ENCODE measurements at places on chromosomes 12 and 14.

DNA sequence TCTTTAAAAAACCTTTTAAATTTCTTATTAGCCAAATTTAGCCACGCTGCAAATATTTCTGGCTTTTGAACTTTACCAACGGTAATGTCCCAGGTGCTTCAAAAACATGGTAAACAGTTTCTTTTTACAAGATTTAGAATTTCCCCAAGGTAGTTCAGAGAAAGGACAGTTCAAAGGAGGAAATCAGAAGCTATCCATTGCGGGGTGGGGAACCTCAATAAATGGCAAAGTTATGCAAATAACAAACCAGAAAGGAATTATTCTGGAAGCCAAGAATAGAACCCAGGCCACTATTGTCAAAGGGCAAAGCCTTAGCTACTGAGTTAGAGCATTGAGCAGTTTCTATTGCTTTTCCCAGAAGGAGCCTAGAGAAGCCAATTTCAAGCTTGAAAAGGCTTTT, 62.3 kb downstream of the PDE6H start:
- no peak for DNase-seq

- no peak for DNase-seq
These were observed 6.3 kb upstream of the MLXIP start for GRCh38 chr12:122072031-122072970.

GRCh38 chr14:100586403-100587085, 673 bp downstream of the BEGAIN start:
- DNase-seq, result no peak

GRCh38 chr14:106776395-106776983, 1250.1 kb downstream of the TMEM121 start:
- no peak for DNase-seq

DNA sequence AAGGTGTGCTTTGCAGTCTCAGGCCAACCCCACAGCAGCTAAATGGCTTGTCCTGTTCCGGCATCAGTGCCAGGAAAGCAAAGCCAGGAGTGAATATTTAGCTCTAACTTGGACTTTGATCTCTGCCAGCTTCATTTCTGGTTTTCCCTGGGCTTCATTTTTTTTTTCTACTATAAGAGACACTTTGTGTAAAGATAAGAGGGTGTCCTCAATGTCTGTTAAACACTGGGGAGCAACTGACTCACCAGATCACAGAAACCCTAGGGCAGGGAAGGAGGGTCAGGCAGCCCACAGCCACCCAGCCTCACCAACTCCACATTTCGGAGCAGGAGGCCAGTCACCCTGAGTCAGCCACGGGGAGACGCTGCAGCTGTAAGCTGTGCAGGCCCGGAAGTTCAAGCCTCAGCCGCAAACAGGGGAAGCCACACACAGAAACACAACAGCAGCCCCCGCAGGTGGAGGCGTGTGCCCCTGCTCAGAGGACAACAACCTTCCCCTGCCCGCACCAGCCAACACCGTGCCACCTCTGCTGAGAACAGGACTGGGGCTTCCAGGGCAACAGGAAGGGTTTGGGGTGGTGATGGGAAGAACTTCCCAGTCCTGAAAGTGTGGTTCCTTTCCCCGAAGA, 6.3 kb downstream of the TNFRSF1A start:
- DNase-seq, result peak; percentile 91

- no peak for DNase-seq
These were observed 165.4 kb upstream of the CPNE8 start for GRCh38 chr12:39070775-39071174.

- DNase-seq, result no peak
These were observed 36.9 kb upstream of the CCDC198 start for GRCh38 chr14:57530571-57530970.

- no peak for DNase-seq
These were observed 51.2 kb upstream of the TMPO start for GRCh38 chr12:98464190-98464589.

GRCh38 chr12:32821710-32822109, 66.0 kb upstream of the YARS2 start:
- DNase-seq, result no peak
